ENCODE measurements at places on chromosomes 1 and 21.

- DNase-seq, result peak; percentile 19
Measured at GRCh38 chr1:147072482-147073432, 99.5 kb downstream of the PRKAB2 start.

DNA sequence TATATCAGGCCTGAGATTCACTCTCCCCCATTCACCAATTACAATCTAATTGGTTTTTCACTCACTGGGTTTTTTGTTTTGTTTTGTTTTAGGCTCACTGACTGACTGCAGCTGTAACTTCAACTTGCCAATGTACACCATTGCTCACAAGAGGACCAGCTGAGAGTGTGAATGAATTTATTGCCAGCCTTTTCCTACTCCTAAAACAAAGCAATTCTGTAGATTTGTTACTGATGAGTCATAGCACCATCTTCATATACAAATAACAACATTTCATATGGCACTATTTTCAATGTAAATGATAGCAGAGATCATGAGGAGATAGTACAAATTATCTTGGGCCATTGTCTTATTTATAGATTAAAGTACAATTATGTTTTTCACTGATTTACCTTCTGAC is 76.0 kb upstream of the DPYD start:
- DNase-seq, result peak; percentile 40

- no peak for DNase-seq
Measured at GRCh38 chr1:165671526-165671925, 26.8 kb downstream of the ALDH9A1 start.

DNA sequence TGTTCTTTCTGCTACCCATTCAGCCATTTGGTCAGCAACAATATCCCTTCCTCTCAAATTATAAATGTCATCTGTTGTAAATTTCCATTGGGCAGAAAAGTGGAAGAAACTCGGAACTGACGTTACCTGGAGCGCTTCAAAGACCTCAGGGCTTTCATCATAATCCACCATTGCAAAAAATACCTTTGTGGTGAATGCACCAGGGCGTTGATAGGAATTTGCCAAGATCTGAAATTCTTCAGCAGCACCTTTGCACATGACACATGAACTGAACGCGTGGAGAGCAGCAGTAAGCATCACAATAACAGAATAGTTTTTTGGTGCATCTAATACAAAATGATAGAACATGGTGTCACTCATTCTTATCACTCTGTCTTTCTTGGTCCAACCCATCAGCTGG is 3.1 kb upstream of the TEKT2 start:
- DNase-seq, result no peak

DNA sequence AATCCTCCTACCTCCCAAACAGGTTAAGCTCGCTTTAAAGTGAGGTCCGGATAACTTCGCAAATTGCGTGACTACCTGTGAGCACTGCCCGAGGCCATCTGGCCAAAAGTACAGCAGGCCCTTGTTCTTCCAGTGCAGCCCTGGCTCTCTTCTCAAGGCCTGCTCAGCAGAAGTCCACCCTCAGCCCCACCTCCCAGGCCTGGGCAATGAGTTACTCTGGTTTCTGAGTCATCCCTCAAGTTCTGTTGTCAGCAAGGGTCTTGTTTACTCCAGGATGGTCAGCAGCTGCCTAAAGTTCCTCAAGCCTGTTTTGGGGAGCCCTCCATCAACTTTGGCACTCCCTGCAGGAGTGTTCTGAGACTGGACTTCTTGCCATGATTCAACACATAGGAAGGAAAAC is 101.7 kb downstream of the BCAR3 start:
- DNase-seq, result no peak

DNA sequence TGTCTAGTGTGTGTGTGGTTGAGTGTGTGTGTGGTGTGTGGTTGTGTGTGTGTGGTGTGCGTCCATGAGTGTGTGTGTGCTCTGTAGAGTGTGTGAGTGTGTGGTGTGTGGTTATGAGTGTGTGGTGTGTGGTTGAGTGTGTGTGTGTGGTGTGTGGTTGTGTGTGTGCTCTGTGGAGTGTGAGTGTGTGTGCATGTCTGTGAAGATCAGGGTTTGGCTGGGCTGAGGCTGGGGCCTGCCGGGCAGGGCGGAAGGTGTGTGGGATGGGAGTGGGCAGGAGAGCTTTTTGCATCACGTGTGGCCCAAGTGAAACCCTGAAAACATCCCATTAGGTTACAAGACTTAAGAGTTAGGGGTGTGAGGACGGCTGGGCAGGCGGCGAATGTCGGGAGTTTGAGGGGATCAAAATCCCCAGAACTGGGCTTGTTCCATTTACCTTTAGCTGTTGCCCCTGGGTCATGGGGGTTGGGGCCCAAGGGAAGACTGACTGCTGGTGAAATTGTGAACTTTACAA is 2.9 kb upstream of the FCMR start:
- DNase-seq, result no peak

DNA sequence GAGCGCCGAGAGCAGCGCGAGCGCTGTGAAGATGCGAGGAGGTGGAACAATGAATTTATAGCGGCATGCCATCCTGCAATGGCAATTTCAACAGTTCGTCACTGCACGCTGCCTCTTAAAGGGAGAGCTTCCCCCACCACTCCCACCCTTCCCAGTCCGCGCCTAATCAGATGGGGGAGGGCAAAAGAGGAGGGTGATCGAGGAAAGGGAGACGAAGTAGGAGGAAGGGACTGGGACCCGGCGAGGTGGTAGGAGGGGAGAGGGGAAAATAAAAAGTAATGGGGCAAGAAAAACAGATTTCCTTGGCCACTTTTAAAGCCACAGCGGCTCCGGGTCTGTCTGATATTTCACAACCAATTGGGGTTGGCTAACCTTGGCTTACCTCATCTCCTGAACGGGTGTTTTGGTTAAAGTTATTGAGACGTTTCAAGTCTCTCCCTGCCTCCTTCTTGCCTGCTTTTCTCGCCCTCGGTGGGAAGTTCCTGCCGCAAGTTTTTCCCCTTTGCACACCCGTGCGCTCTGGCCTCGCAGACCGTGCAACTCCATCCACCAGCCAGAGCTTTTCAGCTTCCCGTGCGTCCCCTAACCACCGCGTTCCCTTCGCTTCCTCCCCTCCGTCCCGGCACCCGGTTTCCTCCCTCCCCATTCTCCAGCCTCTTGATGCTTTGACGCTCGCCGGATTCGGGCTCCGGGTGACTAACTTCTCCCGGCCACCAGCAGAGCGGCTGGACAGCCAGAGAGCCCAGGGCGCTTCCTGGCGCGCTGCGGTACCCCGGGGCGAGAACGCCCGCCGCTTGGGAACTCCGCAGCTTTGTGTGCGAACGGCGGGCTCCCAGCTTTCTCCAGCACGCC is at the start of gene ADAMTS5:
Gene ADAMTS5 (minus strand): TSS at position 27 of the 852 bp plus-strand sequence. CDS start 697 bp downstream, outside the sequence.
- DNase-seq, result no peak

All from globus pallidus (tissue), 1 donor.